ENCODE measurements at places on chromosomes 1 and 21.

DNA sequence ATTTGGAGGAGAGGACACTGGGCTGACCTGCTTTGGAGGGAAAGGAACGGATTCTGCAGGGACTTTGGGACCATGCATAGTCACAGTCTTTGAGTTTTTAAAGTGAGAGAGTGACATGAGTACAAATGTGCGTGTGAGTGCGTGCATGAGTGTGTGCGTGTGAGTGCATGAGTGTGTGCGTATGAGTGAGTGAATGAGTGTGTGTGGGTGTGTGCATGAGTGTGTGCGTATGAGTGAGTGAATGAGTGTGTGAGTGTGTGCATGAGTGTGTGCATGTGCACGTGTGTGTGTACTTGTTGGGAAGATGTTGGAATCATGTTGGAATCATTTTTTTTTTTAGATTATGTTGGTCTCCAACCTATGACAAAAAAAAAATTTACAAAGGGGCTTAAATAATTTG, 70.5 kb downstream of the PAX7 start:
- DNase-seq: no peak

GRCh38 chr21:26194326-26194725, 23.8 kb upstream of the APP start:
- no peak for DNase-seq

GRCh38 chr1:106276871-106277270, 779.6 kb upstream of the PRMT6 start:
- DNase-seq: no peak

DNA sequence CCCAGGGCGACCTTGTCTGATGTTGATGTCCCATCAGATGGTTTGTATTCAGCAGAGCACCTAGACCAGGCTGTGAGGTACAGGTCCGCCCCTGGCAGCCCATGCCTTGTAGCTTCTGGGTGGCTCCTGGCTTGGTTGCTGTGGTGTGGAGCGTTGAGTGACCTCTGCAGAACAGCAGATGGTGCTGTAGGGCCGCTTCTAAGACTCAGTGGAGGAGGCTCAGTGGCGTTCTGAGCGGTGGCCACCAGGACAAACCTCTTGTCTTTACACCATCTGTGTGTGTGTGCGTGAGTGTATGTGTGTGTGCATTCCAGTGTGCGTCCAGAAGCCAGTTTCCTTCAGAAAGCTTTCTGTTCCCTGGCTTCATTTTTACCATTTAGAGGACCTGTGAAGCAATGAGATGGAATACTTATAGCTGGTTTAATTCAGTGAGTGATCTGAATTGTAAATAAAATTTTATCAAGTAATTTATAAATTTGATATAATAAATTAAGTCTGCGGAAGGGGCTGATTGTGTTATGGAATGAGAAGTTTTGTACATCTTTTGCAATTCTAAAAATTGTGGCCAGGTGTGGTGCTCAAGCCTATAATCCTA, 66.1 kb downstream of the ADARB1 start:
- peak; percentile 40 for DNase-seq

GRCh38 chr1:14855268-14855667, 256.8 kb downstream of the KAZN start:
- no peak for DNase-seq

DNA sequence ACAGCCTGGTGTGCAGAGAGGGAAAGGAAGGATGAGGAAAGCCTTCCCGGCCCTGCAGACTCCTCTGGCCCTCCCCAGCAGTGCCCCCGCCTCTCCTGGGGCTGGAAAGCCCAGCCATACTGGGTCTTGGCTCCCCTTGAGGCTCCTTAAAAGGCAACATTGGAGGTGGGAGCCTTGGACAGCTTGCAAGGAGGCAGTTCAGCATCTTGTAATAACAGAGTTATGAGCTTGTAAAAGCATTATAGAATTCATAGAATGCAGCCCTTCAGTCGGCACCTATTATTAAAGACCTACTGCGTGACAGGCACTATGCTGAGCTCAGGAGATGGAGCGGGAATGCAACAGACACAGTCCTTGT, 4.2 kb downstream of the TINAGL1 start:
- DNase-seq: no peak

- no peak for DNase-seq
Observed at GRCh38 chr1:115862403-115862802, 21.5 kb upstream of the NHLH2 start.

- no peak for DNase-seq
Observed at GRCh38 chr1:165342587-165342986, 13.9 kb downstream of the LMX1A start.

DNA sequence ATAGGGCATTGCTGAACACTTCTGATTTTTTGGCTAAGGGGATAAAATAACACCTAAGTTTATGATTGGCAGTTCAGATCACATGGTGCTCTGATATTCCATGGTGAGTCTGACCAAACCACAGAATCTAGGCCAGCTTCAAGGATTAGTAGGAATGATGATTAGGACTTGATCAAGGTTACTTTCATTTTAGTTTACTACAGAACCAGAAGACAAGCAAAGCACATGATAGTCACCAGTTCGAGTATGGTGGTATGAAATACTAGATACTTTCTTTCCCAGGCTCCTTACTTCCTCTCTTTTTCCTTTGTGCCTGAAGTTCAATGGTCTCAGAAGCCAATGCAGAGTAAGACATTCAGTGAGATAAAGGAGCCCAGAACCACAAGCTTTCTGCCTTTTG, 26.6 kb downstream of the S100A10 start:
- no peak for DNase-seq

DNA sequence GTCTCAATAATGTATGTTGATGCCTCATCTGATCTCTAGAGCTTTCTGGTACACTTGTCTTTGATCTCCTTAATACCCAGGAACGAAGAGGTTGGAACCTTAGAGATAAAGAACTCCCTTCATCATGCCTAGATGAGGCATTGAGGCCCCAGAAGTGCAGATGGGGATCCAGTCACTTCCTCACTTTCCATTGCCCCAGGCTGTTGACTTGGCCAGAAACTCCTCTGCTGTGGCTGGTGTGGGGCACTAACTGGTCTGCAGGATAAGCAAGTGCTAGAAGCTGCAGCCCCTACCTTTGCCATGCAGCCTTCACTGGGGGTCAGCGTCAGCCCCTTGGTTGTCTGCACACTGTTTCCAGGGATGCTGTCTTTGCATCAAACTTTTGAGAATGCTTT, 49.9 kb downstream of the STUM start:
- DNase-seq: no peak

DNA sequence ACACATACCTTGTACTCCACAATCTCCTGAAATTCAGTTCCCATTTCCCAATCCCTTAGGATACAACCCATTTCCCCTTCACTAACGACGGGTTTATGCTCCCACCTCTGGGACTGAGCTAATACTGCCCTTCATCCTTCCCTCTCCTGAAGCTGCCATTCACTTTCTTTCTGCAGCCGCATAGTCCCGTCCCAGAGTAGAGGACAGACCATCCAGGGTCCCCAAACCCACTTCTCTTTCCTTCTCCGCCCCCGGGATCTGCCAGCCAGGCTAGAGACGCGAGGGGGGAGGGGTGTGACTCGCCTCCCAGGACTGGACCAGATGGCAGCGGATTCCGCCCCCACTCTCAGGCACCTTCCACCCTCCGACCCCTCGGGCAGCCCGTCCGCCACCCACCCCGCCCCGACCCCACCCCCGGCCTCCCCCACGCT, 679 bp downstream of the ABL2 start:
- DNase-seq: peak; percentile 19

DNA sequence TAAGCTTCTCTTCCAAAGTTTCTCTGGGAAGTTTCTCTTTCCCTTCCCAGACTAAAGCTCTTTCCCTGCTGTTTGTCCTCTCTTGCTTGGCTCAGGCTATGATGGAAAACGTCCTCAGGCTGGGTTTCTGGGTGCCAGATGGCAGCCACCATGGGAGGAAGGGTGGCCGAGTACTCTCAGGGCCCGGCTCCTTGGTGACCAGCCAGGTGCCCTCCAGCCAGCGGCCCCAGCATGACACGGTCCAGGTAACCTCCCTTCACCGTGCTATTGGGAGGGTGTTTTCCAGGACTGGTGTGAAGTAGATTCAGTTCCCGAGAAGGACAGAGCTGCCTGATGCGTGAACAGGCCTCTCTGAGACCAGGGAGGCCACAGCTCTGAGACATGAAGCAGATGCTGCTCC, 60.3 kb downstream of the KIF26B start:
- DNase-seq: no peak

DNA sequence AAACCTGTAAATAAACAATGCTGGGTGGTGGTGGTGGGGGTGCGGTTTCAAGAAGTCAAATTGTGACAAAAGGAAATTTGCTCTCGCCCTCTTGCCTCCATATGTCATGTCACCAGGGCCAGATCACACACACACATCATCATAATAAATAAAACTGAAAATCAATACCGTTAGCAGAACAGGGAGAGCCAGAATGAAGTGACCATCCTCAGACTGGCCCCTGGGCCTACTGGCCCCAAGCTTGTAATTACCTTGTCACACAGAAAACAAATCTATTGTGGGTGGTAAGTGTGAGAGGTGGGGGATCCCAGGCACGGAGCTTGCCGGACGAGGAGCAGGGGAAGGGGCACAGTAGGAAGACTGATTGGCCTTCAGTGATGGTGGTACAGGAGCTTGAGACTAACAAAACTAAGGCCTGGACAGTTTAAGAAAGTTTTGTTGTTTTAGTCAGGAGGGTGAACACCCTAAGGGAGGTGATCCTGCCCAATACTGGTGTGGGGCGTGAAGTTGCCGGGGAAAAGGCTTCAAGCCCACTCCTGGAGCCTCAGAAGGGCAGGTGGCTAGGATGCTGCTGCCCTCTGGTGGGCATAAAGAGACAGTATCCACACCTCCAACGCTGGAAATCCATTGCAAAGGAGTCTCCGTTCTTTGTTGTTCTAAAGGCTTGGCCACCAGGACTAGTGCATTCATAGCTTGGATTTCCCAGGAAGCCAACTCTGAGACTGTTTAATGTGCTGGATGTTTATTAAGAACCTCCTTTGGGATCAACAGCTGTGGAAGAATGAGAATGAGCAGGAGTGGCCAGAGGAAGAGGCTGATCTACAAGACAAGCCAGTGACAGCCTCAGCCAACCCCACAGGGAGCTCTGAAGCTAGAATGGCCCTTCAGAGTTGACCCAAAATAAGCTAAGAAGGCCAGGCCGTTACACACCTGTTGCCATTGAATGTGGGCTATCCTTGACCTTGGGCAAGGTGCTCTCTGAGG, 8.1 kb upstream of the C1orf216 start:
- DNase-seq: no peak

- DNase-seq: no peak
Observed at GRCh38 chr1:28110555-28110954, 22.1 kb upstream of the EYA3 start.

DNA sequence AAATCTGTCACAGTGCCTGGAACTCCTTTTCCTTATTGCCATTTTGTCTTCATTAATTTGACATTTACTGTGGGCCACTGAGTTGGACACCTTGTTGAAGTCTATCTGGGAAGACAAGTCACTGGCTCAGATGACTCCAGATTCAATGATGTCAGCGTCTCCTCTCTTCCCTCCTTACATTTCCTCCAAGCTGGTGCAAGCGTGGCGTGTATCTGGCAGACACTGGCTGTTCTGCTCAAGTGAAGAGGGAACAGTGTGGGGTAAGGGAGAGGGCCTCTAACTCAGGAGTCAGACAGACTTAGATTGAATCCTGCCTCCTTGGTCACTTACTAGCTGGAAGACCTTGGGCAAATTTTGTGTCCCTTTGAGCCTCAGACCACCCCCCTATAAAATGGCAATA, 8.7 kb upstream of the ZNF691 start:
- DNase-seq: no peak

DNA sequence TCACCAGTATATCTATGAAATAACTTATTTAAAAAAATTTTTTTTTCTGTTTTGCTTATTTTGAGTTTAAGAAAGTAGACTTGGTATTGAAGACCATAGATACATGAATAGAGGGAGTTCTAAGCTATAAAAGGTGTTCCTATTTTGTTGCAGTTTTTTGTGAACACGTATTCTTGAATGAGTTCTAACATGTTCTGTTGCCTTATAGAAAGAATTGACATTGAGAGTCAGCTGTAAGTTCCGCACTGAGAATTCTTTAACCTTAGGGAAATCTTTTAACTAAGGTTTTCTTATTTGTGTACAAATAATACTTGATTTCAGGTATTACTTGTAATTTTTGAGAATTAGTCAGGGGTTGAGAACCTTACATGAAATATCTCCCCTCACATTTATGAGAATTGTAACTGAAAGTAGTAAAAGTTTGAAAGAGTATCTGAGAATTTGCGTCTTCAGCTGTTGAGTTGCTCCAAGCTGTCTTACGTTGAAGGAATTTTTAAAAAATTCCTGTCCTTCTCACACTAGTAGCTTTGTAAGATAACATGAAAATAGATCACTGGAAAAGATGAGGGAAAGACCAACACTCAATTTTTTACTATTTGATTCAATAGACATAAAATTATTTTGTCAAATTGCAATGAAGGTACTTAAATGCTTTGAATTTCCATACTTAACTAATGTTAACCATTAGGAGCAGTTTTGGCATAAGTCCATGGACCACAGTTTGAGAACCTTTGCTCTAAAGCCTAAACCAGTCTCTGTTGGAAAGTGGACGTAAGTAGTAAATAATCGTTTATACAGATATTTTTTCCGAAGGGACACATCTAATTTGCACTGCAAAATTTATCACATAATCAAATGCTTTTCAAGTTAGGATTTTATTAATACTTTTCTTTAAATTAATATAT, 3.8 kb downstream of the DR1 start:
- no peak for DNase-seq

DNA sequence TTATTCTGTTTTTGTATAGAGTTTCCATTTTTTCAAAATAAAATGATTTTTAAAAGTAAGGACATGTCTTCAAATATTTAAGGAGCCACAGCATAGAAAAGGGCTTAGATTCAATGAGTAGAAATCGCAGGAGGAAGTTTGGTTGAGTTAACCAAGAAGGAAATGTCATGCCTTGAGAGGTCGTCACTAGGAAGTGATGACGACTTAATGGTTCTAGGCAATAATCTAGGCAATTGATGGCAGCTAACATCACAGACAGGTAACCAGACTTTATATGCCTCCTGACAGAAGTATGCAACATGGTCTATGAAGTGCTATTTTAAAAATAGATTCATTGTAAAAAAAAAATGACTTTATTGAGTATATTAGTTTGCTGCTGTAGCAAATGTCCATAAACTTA, 32.1 kb upstream of the TP53BP2 start:
- no peak for DNase-seq
